ENCODE measurements at places on chromosomes 7 and 10.
A peak's percentile ranks its signal among the peaks of the same experiment; 100 is the strongest.

GRCh38 chr7:9231630-9232121 is 798.3 kb downstream of the NXPH1 start:
- peak; percentile 76 for DNase-seq

GRCh38 chr10:121536310-121536913 is 61.8 kb downstream of the FGFR2 start:
- DNase-seq: no peak

- no peak for DNase-seq
Observed at GRCh38 chr10:3376631-3377030, 204.0 kb upstream of the PITRM1 start.

- DNase-seq: no peak
Observed at GRCh38 chr7:157611341-157611740, 274.5 kb downstream of the DNAJB6 start.

- DNase-seq: no peak
Observed at GRCh38 chr10:81303656-81304055, 571.3 kb upstream of the NRG3 start.
